DND-41 (cell line): ENCODE measurements at places on chromosomes 2 and 18.
A peak's percentile ranks its signal among the peaks of the same experiment; 100 is the strongest.

- no peak for DNase-seq
Measured at GRCh38 chr18:55349685-55350084, 238.3 kb downstream of the TCF4 start.

- DNase-seq = no peak
Measured at GRCh38 chr2:129895526-129896082, 83.9 kb upstream of the RAB6C start.

- DNase-seq = no peak
Measured at GRCh38 chr2:220555961-220556630, 928.7 kb downstream of the SLC4A3 start.

DNA sequence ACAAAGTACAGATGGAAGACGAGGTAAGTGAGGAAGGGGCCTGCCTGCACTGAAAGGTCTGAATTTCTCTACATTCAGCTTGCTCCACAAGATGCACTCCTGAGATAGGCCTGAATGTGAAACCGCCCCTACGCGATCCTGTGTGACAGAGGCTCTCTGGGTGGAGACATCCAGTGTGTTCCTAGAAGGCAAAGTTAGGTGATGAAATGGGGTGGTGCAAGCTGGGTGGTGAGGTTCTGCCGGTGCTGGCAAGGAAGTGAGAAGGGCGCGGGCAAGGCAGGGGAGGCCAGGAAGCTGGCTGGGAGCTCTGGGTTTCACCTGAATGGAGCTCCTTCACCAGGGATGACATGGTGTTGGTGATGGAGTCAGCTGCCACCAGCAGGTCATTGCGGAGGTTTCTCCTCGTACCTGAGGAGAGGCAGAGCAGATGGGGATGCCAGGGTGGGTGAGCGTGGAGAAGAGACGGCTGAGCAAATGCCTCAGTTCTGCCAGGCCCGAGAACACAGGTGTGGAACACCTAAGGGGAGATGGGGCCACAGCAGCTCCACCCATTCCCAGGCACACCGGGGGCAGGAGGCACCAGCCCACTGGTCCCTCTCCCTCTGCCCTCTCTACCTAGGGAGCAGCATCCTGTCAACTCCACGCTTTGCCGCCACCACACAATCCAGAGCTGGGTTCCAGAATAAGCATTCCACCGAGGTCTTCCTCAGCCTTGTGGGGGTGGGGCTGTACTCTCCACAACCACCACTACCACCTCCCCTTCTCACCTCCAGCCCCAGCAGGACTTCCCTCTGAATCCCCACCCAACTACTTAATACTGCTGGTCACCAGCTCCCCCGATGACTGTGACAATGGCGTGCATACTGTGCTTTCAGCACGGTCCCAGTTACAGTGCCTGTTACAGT lies 45.5 kb upstream of the DNMT3A start:
- no peak for DNase-seq

DNA sequence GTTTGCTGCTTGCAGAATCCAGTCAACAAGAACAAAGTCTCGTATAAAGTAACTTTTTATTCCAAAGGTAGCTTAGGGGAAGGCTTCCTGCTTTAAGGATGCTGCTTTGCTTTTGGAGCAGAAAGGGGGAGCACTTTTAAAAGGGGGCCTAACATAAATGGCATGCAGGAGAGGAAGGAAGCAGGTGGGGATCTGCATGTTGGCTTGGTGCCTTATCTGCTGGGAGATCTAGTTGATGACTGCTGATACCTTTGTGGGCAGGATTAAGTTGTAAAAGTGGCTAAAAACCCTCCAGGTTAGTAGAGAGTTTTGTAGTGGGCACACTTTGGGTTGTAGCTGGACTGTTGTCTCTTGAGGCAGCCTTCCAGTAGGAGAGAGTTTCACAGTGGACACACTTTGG lies 22.5 kb downstream of the UBR3 start:
- peak; percentile 51 for DNase-seq

- DNase-seq = no peak
Measured at GRCh38 chr2:61357681-61358080, 113.2 kb downstream of the USP34 start.

DNA sequence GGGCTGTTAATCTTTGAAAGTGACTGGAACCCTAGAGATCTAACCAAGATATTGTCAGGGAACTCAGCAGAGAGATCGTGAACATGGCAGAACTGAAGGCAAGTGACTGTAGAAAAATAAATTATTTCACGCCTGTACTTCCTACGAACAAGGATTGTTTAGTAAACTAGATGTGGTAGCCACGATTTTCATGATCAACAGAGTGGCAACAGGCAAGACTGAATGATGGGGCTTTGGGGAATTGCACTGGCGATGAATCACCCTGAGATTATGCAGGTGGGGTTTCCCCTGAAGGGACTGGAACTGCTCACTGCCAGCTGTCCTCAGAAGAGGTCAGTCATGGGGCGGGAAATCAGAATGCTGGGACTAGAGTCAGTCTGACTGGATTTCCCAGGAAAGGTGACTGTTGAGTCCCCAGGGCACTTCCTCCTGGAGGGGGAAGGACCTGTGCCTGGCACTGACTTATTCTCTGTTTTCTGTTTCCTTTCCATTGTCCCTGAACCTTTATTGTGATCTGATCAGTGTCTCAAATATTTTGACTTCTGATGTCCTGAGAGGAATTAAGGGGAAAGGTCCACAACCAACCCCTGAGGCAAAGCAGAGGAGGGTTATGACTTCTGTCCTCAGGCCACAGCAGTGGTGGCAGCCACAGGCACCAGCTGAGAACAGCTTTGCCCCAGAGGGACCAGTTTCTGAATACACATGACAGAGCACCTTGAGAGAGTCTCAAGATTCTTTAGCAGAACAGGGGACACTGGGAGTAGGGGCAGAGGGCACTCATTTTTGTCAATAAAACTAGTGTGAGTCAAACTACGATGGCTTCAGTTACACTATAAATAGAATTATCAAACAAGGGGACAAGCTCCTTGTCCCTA lies 70.0 kb downstream of the NAB1 start:
- no peak for DNase-seq

- no peak for DNase-seq
Measured at GRCh38 chr2:150482667-150483400, 4.6 kb downstream of the RND3 start.

- no peak for DNase-seq
Measured at GRCh38 chr2:153222231-153223165, 256.1 kb downstream of the RPRM start.

DNA sequence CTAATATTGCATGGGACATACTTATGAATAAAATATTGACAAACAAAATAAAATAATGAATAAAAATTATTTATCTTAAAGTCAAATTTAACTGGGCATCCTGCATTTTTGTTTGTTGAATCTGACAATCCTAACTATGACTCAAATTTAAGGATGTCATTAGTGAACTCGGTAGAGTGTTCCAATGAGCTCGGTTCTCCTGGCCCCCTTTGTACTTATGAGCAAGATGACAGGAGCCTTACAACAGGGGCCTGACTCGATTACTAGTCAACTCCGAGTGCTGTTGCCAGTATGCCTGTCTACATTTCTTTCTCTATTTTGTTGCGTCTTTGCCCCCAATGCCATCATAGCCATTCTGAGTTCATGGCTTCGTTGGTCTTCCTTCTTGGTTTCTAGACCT lies 40.3 kb downstream of the HRH4 start:
- DNase-seq = no peak

DNA sequence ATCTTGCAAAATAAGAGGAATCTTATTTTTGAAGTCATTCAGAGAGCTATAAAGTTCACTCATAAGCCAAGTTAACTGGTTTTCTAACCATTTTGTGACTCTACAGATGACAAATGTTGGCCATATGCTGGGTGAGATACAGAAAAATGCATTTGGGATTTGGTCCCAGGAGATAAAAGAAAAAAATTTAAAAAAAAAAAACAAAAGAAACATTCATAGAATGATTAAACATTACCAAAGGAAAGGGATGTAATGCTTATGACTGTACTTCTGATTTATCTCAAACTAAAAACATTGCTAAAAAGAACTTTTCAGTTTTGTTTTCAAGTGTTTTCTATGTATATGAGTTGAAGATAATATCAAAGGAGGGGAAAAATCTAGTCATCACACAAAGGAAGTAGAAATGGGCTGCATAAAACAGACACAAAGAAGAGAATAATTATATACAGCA lies 43.1 kb downstream of the PELI1 start:
- DNase-seq = no peak
